NCI-H460 (cell line): ENCODE measurements at places on chromosomes 7 and 10.

GRCh38 chr10:123651421-123652047, 14.6 kb upstream of the GPR26 start:
- DNase-seq: no peak

DNA sequence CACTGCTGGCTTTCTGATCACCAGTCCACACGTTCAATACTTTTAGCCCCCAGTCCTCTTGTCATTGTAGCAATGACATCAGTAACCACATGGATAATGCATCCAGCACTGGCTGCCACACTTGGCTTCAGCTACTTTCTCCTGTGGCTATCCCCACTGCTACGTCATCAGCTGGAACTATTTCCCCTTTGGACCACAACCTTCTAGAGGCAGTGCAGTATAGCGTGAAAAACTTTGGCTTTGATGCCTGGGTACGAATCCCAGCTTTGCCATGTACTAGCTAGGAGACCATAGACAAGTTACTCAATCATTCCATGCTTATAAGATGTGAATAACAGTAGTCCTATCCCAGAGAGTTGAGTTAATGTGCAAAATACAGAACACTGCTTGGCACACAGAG, 63.2 kb downstream of the CCDC3 start:
- no peak for DNase-seq

DNA sequence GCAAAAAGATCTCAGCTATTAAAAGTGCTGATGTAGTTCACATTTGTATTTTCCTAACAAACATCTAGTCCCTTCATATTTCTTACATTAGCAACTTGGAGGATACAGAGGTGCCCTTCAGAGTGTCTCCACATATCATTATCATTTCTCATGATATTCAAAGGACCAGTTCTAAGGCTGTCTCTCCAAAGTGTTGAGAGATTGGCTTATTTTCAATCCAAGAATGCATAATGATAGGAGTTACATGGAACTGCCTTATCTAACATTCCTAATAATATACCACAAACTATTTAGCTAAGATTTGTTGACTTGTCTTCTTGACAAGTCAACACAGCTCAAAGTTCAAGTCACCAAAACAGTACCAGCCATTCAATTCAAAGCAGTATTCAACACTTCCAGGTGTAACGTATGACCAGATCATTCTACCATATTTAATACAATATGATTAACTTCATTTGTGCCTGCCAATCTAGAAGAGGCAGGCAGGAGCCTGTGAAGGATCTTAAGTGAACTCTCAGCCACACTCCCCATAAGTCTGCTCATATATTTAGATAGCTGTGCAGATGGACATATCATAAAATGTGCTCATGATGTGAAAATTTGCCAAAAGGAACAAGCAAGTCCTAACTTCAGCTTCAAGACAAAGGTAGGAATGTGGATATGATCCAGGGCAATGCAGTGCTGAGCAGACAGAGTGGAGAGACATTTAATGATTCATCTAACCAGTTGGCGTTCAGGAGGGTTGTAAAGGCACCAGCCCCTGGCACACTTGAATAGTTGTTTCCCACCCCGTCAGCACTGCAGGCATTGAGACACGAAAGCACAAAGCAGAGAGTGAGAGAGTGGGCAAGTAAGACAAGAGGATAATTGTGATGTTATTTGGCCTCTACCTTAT, 108.3 kb downstream of the MTERF1 start:
- no peak for DNase-seq

DNA sequence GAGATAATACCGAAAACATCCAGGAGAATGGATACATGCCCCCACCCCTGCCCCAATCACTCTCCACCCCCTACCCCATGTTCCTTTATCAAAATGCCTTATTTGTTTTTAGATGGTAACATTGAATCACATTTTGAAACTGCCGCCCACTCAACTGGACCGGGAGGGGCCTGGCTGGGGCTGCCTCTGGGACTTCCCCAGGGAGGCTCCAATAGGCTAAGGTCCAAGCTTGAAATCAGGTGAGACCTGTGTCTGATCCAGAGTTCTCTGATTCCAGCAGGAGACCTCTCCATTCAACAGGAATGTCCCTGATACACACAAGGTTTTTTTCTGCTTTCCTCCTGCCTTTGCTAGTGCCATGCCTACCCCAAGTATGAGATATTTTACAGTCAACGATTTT, 43.8 kb upstream of the ACSL5 start:
- DNase-seq: no peak

- no peak for DNase-seq
These were observed 189.7 kb upstream of the ADCY1 start for GRCh38 chr7:45384499-45384898.

- DNase-seq: peak; percentile 49
These were observed 21.8 kb downstream of the NET1 start for GRCh38 chr10:5434017-5434753.

DNA sequence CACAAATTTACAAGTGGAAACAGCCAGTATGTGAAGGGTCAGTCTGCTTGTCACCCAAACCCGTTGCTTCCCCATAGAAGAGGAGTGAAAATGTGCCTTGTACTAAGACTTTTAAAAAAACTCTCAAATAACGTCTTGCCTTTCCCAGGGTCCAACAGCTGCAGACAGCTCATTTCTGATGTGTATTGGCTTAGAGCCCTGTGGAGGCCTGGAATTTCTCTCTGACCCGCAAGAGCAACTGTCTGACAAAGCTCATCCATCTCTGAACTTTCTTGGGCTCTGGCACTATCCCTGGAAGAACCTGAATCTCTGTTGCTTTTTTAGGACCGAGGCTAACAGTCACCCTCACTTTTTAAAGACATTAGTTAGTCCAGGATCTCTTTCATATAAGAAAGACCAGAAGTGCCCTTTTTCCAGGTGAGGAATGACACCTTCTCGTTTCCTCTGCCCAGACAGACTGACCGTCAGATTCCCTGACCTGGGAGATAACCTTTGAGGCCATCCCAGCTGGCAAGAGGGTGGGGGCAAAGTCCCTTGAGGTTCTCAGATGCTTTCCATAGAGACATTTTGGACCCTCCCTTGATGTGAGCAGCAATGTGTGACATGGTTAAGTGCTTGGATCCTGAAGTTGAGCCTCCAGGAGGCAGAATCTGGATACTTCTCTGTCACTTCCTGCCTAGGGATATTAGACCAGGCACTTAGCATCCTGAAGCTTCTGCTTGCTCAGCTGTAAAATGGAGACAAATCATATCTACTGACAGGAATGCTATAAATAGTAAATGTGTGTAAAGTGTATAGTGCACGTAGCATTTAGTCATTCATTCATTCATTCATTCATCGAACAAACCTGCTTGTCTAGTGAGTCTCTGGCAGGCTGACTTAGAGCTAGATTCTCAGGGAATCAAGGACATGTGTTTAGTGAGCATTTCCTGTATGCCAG, 4.5 kb upstream of the NODAL start:
- no peak for DNase-seq

- DNase-seq: no peak
These were observed 224.6 kb downstream of the WDR37 start for GRCh38 chr10:1280466-1281404.

GRCh38 chr10:51620131-51620530, 79.3 kb downstream of the CSTF2T start:
- no peak for DNase-seq

- DNase-seq: no peak
These were observed 74.9 kb downstream of the CLIP2 start for GRCh38 chr7:74364061-74364460.

DNA sequence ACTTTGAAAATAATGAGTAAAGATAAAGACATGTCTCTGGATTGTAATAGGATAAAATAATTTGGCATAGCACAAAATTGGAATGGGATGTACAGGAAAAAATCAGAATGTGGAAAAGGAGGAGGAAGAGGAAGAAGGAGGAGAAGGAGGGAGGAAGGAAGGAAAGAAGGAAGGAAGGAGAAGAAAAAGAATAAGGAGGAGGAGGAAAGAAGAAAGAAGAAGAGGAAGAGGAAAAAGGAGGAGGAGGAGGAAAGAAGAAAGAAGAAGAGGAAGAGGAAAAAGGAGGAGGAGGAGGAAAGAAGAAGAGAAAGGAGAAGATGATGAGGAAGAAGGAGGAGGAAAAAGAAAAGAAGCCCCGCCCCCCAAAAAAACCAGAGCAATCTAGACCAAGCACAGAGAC, 95.9 kb downstream of the ST8SIA6 start:
- no peak for DNase-seq

DNA sequence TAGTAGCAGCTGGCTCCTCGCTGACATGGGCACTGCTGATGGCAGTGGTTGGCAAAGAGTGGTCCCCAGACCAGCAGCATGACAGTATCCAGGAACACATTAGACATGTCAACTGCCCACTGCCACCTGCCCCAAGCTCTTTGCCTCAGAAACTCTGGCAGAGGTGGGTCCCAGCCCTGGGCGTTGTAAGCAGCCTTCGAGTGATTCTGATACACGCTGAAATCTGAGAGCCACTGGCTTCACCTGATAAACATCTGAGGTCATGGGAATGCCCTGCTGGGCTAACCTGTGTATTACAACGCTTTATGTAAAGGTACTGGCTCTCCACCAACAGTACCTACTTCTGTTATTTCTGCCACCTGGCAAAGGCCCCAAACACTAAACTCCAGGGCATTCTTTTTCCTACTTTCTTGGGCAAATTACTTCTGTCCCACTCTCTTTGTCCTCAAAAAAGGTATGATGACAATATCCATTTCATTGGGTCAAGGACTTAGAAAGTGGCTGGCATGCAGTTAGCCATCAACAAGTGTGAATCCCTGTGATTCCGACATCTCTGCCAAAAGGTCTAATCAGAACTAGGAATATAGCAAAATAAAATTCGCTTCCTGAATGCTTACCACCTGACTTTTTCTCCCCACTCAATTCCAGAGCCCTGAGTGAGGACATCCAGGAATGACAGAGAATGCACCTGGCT, 9.2 kb downstream of the SGMS1 start:
- no peak for DNase-seq

- DNase-seq: no peak
These were observed 80.4 kb upstream of the BMPER start for GRCh38 chr7:33824911-33825459.

DNA sequence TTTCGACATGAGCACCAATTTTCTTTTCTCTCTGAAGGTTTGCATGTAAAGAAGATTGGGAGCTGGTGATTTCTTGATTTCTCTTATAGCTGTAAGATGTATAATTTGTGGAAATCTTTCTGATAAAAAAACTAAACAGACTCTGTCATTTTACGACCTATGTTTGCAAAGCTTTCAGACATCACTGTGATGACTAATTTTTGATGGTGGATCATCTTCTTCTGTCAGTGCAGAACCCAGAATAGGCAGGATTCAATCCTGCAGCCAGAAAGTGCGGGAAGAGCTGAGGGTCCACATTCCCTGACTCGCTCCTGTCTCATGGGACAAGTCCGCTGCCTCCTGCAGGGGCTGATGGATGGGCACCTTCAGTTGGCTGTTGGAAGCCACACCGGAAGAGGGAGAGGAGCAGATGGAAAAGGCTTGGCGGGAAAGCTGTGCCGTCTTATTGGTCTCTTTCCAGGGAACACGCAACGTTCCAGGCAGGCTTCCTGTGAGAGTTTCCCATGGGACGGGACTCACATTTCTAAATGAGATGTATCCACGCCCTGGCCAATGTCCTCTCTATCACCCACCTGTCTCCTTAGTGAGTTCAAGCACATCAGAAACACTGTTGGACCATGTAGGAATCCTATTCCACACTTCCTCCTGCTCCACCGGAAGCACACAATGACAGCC, 186.9 kb downstream of the PRPF18 start:
- DNase-seq: no peak

GRCh38 chr10:51696251-51696650, 3.1 kb downstream of the CSTF2T start:
- DNase-seq: no peak

DNA sequence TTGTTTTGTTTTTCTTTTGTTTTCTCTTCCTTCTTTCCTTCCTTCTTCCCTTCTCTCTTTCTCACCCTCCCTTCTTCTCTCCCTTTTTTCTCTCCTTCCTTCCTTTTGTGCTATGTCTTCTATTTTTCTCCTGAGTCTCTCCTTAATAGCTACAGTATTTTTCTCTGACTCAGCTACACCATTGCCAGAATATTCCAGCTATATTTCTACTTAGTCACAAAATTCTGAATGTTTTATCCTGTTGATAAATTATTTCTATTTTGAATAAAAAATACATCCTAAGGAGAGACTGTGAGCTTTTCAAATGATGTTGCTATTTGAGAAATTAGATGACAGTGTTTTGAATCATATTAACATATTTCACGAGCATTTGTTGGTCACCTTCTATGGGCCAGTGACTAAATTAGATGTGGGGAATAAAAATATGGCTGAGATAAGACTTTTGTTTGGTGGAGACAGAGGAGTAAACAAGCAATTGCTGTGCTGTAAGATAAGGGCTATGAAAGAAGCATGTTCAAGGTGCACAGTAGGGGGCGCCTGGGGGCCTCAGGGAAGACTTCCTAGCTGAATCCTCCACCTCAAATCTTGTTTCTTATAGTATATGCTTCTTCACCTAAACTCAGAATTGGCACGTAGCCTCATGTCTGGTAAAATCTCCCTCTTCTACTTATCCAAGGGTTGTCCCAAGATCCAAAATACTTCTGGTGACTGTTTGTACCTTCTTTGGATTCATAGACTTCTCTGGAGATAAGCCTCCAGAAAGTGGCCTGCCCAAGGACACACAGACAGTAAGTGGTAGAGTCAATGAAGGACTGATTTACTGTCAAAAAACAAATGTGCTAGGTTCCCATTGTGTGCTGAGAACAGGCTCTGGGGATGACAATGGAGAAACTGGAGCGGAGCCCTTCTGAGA, 115.5 kb upstream of the CREB5 start:
- DNase-seq: no peak

DNA sequence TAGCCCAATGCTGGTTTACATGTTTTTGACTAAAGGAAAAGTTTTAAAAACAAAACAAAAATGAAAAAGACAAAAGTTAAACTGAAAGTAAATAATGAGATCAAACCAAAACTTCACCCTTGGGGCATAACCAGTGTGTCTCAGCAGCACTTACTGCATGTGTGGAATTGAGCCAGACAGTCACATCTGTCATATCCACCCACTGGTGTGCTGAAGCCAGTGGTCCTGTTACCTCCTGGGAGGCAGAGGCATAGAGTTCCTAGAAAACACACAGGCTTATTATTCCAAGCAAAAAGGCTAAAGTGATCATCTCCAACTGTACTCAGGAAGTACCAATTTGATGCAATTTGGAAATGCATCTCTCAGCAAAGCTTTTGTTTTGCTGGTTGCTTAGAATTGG, 40.4 kb downstream of the ASAH2 start:
- DNase-seq: no peak

DNA sequence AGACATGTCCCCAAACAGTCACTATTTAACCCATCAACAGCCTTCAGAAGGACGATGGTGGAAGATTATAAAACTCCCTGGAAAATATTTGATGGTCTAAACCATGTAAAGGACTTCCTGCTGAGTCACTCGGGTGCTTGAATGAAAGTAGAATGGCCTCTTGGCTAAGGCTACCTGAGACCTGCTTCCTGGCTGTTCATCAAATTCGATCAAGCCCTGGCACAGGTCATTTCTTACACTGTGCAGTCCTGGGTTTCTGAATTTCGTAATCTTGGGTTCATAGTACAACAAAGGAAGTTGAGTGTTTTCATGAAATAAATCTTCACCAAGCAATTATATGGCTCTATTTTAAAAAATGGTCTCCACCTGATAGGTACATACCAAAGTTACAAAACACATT, 260.3 kb upstream of the RNF32 start:
- no peak for DNase-seq
